ENCODE measurements at places on chromosomes 6 and 20.

- DNase-seq = no peak
Observed at GRCh38 chr20:5612581-5613301, 137.5 kb upstream of the SHLD1 start.

- DNase-seq = no peak
Observed at GRCh38 chr20:5729348-5729747, 20.9 kb upstream of the SHLD1 start.

- DNase-seq = no peak
Observed at GRCh38 chr6:41966214-41966920, 24.8 kb upstream of the CCND3 start.

GRCh38 chr6:87322304-87323212 lies at the start of gene SMIM8:
SMIM8 (plus strand) TSS chr6:87322588; CDS start chr6:87337032, 14,444 bp downstream.
- DNase-seq = peak; percentile 56

DNA sequence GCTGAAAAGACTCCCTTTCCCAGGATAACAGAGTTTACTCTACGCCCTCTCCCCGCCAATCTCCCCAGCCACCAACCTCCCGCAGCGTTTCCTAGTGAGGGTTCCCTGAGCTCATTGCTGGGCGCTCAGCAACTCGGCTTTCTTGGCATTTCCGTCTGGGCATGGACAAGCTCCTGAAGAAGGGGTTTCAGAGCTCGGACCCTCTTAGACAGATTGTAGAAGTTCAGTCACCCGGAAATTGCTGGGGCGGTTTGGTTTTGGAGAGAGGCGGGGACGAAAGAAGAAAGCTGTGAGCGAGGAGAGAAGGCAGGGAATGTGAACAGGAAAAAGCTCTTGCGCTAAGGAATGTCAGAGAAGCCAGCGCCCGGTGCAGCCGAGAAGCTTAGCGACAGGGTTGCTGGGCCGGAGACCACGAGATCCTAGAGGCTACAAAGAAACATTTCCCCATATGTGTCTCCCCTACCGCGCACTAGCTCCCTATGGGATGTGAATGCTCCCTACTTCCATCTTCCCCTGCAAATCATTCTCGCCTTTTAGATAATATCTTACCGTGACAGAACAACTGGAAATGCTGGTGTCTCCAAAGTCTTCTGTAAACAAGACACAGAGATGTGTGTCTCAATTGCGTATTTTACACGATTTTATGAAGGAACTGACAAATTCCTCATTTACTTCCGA lies 15.8 kb downstream of the POM121L2 start:
- DNase-seq = no peak

- no peak for DNase-seq
Observed at GRCh38 chr6:28839443-28840120, 84.2 kb downstream of the TRIM27 start.

DNA sequence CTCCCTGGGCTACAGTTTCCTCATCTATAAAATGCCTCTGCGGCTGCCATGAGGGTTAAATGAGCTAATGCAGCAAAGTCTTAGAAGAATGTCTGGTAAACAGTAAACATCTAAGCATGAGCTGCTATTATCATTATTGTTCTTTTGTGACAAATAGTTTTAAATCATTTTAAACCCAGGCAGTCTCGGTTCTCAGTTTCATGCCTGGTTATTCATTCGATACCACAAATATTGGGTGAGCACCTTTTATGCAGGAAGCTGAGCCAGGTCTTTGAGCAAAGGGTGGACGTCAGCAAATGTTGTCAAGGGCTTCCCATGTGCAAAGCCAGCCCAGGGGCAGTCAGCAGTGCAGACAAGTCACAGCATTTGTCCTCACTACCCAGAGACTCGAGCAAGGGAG lies 128.7 kb downstream of the NFATC2 start:
- DNase-seq = no peak

DNA sequence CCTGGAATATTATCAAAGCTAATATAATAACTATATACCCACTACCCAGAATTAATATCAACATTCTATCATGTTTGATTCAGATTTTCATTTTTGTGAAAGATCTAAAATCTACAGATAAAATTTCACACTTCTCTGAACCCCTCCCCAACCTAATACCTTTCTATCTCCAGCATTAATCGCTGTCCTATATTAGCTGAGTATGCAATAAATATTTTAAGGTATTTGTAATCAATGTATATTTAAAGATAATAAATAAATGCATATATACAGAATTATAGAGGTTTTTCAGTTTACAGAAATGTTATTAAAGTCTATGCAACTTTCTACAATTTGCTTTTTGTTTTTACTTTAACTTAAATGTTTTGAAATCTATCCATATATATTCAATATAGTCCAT lies 156.7 kb upstream of the NRSN1 start:
- DNase-seq = no peak

- no peak for DNase-seq
Observed at GRCh38 chr6:138372711-138373463, 4.8 kb upstream of the SMIM28 start.

GRCh38 chr20:32249030-32249738 lies 28.3 kb upstream of the KIF3B start:
- DNase-seq = no peak

DNA sequence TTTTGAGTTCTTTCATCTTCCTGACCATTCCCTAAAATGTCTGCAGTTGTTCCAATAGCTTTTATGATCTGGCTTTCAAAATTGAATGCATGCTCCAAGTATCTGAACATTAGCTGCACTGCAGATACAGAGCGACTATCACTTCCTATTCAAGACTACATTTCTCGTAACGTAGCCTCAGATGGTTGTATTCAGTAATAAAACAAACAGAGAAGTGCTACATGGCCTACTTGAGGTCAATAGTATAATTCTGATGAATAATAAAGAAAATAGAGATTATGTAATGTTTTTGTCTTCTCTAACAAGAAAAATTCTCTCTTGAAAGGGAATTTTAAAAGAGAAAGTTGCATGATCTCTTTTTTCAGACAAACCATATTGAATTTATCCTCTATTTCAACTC lies 333.9 kb upstream of the IRAK1BP1 start:
- no peak for DNase-seq

DNA sequence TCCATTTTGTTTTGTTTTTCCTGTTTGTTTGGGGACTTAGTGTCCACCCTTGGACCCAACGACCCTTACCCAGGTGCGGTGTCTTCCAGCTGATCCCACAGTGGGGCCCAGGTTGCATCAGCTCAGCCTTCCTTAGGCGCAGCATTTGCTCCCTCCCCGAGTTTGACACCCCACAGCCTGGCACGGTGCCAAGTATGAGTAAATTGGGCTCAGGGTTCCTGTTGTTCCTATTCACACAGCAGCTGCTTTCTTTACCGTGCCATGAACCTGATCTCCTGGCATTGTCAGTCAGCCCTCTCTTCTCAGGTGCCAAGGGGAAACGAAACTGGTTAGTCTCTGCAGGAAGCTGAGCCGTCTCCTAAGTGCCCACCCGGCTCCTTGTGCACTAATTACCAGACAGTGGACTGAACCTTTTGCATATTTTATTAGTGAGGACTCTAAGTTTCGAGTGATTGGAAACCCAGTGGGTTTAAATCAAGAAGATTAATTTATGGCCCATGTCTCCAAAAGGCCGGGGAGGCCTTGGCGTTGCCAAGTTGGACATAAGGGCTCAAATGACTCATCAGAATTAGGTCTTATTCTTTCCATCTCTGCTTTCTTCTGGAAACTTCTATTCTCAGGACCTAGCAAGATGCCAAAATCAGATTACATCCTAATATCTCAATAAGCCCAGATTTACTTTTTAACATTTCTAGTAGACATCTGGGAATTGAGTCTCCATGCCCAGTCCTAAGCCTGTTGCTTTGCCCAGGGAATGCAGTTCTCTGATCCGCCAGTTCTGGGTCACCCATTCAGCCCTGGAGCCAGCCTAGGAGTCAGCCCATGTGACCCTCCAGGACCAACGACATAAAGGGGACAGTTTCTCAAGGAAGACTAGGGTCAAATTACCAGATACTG lies 68.8 kb downstream of the TSHZ2 start:
- DNase-seq = peak; percentile 98

DNA sequence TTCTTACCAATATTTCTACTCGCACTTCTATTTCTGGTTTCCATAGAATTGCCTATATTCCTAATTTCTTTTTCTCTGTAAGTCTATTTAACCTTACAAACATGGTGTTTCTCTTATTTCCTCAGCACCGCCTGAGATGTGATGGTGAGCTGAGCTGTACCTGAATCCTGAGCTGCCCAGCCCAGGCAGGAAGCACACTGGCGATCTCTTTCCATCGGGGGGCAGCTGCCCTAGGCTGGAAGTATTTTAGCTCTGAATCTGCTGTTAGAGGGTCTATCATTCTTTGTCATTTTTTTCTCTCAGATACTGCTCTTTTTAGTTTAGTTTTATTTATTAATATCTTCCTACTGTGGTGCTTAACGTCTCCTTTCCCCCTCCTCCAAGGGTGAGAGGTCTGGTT lies 173.4 kb upstream of the SLC35B3 start:
- no peak for DNase-seq

DNA sequence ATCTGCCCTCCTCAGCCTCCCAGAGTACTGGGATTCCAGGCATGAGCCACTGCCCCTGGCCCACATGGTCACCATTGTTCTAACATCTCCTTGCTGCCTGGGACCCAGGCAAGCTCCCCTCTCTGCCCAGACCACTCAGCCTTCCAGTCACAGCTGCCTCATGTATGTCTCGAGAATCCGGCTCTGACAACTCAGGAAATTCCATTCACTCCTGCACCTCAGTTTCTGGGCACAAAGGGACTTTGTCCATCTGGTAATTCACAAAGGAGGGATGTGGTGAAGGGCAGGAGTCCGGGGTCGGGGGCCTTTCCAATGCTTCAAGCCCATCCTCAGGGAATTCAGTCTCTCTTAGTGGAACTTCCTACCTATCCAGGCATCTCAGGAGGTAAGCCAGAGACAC lies 40.7 kb downstream of the JPH2 start:
- DNase-seq = no peak

DNA sequence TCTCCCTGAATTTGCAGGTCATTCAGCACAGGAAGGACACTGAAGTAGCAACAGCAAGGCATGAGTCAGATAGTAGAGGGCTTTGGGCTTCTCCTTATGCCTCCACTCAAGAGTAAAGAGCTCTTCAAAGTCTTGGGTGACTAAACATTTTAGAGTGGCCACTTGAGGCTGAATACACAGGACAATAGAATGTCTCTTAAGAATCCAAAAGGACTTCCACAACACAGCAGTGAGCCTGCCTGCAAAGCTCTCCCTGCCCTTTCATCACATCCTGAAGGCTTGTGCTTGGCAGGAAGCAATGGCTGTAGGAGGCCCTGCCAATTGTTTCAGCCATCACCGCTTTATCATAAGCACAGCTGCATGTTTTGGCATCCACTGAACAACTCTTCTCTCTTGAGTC lies 36.8 kb downstream of the FOXQ1 start:
- no peak for DNase-seq

GRCh38 chr6:114650891-114651290 lies 308.1 kb upstream of the HS3ST5 start:
- DNase-seq = no peak

DNA sequence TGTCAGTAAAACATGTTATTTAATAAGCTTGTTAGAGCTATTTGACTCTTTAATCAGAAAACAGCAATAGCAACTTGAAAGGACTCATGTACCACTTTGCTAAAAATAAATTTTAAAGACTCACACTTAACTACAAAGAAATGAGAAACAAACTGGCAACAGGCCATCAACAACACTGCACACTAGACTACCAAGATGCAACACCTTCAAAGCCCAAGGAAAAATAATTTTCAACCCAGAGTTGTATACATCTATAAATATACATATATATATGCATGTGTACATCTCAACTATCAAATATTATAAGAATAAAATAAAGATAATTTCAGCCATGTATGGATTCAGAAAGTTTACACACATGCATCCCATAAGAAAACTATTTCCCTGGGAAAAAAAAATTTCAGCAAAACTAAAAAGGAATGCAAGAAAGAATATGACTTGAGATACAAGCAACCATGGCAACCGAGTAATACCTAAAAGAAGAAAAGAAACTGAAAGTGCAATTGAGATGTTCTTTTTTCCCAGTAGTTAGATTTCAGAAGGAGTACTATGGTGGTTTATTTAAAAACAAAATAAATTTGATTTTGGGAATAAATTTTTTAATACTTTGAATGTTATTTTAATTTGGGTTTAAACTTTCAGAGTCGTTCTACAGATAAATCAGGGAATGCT lies 303.8 kb downstream of the UBE3D start:
- DNase-seq = no peak

DNA sequence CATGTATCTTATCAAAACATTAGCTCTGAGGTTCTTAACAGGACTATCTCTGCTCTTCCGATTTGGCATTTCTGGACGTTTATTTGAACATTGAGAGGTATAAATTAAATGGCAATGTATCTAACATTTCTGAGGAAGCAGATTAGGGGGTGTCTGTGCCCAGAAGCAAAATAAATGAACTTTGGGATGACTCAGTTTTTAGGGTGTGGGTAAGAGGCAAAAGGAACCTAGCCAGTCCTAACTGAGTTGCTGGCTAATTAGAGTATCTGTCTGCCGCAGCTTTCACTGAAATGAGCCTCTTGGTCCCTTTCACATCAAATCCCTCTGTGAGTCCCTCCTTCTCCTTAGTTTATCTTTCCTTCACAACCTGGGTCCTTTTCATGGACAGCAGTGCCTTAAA lies 1.1 kb downstream of the RNF144B start:
- DNase-seq = no peak

DNA sequence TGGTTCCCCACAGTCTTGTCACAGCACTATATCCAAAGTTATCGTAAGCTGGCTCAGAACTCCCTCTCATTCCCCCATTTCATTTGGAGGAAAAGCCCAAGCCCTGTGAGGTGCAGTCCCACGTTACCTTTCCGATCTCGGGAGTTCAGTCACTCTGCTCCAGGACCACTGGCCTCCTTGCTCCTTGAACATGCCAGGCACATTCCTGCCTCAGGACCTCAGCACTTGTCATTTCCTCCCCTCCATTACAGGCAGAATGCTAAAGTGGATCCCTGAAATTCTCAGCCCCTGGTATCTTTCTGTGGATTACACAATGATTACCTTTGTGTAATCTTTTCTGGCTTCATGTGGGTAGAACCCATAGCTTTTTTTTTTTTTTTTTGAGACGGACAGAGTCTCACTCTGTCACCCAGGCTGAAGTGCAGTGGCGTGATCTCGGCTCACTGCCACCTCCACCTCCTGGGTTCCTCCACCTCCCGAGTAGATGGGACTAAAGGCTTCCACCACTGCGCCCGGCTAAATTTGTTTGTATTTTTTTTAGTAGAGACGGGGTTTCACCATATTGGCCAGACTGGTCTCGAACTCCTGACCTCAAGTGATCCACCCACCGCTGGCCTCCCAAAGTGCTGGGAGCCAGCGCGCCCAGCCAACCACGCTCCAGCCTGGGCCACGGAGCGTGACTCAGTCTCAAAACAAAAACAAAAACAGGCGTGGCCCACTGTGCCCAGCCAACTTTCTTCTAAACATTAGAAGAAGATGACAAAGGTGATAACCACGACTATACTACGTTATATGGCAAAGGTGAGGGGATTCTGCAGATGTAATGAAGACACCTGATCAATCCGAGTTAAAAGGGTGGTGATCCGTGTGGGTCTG lies 4.0 kb upstream of the OXT start:
- no peak for DNase-seq

All from NCI-H2107 (cell line).